ENCODE measurements at places on chromosomes 5 and 9.
A peak's percentile ranks its signal among the peaks of the same experiment; 100 is the strongest.

DNA sequence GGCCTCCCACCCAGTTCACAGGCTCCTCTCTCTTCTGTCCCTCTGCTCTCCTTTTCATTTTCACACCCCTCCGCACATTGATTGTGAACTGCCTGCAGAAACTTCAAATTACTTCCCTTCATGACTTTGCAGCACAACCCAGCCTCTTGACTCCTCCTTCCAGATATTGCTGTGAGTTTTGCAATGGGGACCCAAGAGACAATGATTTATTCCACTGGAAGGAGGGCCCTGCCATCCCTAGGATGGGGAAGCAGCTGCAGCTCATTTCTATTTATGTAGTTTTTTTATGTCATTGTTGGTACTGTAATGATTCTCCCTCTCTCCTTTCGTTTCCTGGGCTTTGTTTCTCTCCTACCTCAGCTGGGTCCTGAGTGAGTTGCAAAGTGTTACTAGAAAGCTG, 364.9 kb downstream of the ICE1 start:
- no peak for DNase-seq

DNA sequence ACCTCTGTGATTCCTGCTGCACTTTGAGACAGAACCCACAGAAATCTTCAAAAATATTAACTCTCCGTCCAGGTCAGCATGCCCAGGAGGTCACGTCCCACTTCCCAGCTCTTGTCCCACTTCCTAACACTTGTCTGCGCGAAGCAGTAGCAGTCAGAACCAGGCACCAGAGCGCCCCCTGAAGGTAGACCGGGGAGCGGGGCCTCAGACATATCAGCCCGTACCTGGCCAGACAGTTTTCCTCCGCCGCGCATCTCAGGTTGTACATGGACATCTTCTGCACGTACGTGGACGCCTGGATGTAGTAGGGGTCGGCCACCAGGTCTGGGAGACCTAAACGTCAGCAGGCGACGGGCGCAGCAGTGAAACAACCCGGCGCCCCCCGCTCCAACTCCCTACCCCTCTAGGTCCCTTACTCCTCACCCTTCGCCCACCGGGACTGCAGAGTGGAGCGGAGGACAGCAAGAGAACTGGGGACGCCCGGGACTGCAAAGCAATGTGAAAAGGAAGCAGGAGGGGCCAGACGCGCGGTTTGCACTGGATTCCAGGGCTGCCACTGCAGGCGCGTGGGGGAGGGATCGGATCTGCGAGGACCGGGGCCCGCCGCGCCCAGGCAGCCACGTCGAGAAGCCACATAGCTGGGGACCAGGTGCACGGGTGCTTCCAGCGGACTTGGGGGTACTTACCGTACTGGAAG, 1.2 kb downstream of the LOX start:
- DNase-seq = no peak

- DNase-seq = no peak
These were observed 66.8 kb downstream of the CD180 start for GRCh38 chr5:67129768-67130167.

- DNase-seq = no peak
These were observed 44.1 kb upstream of the EQTN start for GRCh38 chr9:27340961-27341511.

DNA sequence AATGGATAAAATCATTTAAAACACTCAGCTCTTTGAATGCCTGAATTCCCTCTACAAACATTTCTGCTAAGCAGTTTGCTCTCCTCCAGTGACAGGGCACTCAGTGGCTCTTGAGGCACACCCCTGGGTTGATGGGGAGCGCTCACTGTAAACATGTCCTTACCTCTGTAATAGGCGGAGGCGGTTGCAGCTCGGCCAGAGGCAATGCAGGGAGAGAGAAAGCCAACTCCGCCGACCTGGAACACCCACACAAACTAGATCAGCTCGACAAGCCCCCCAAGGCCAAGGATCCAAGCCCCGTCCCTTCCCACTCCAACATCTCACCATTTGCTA, 329 bp downstream of the CDC23 start:
- no peak for DNase-seq

- no peak for DNase-seq
These were observed 69.6 kb downstream of the MAN2A1 start for GRCh38 chr5:109759306-109759705.

- DNase-seq = no peak
These were observed 850 bp downstream of the RRAGA start for GRCh38 chr9:19049917-19050636.

- DNase-seq = no peak
These were observed 9.8 kb downstream of the PPP1R26 start for GRCh38 chr9:135489188-135489906.

- no peak for DNase-seq
These were observed 53.3 kb upstream of the ARL15 start for GRCh38 chr5:54363669-54364068.

DNA sequence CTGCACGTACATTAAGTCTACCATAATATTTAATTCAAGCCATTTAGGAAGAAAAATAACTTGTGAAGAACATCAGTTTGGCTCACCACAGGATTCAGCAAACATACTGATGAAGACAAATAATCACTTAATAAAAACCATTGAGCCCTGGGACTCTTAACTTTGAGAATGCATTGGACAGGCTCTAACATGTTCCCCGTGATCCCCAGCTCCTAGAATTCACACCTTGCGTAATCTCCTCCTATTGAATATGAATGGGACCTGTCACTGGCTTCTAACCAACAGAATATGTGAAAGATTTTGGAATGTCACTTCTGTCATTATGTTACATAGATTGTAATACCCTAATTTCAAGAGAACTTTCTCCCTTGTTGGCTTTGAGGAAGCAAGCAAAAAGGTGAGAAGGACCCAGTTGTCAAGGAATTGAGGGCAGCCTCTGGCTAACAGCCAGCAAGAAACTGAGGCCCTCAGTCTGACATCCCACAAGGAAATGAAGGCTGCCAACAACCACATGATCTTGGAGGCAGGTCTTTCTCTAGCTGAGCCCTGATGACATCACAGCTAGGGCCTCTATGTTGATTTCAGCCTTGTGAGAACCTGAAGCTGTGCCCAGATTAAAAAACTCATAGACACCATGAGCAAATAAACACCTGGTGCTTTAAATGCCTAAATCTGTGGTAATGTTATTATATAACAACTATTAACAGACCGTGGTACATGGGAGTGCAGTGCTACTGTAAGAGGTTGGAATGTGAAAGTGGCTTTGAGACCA, 433.2 kb downstream of the SEMA5A start:
- DNase-seq = no peak

GRCh38 chr9:137902646-137903045, 25.1 kb downstream of the CACNA1B start:
- no peak for DNase-seq

- DNase-seq = no peak
These were observed 42.3 kb upstream of the MCTP1 start for GRCh38 chr5:95327211-95327610.

GRCh38 chr9:35906923-35907699, 1.1 kb downstream of the HRCT1 start:
- DNase-seq = no peak

DNA sequence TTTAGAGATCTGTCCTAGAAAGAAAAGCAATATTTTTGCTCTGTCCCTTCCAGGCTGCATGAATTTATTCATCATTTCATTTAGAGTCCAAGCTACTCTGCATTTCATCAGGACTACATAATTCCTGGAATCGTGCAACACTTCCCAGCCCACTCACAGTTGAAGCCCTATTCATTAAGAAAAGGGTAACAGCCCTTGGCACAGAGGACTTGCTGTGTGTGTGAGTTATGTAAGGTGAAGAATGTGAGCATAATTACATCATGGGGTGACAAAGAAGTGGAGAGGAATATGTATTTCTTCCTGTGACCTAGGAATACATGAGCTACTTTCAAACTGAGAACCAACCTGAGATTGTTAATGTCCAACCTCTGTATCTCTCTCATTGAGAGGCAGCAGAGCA, 317.4 kb downstream of the ARHGEF28 start:
- no peak for DNase-seq

DNA sequence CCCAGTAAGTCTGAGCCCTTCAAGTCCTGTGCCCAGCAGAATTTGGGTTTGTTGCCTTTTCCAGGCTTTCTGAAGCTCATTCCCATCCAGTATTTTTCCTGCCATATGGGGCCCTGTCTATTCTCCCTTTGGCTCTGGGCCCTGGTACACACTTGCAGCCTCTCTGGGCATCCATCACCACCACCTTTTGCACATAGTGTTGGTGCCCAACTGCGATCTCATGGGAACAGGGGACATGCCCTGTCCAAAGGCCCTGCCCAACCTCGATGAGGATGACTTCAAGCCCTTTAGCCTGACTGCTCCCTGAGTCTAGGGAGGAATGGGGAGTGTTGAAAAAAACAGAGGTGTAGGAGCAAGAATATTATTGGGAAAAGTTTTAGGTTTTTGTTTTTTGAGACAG, 11.5 kb downstream of the RGS3 start:
- DNase-seq = no peak

DNA sequence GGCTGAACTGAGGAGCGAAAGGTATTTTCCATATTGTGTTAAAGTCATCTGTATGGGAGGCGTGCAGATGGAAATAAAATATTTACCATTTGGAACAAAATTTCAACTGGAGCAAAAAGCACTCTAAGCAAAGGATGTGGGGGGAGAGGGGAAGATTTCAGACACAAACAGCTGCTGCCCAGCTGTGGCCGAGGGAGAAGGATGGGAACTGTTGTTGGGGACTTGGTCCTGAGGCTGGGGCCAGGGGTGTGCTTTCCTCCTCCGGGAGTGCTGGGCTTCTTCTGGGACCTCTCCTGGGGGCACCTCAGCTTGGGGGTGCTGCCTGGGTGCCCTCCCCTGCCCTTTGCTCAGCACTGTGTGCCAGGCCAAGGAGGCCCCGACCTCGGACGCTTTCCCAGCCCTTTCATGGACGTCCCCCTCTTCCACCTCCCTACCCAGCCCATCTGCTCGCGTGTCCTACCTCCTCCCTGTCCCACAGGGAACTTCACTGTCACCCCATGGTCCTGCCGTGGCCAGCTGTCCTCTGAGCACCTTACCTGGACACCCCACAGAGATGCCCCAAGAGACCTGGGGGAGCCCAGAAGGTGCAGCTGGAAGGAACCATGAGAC, 101.9 kb upstream of the COL5A1 start:
- DNase-seq = no peak

- DNase-seq = no peak
These were observed 48.2 kb downstream of the ROPN1L start for GRCh38 chr5:10489810-10490426.

- DNase-seq = no peak
These were observed 9.5 kb downstream of the INVS start for GRCh38 chr9:100108559-100108958.

- no peak for DNase-seq
These were observed 315.2 kb upstream of the PDE4D start for GRCh38 chr5:60208716-60209115.

- no peak for DNase-seq
These were observed 44.8 kb upstream of the CNTLN start for GRCh38 chr9:17090041-17090440.

GRCh38 chr9:88076286-88077070, 61.8 kb downstream of the SPATA31C2 start:
- DNase-seq = peak; percentile 45

DNA sequence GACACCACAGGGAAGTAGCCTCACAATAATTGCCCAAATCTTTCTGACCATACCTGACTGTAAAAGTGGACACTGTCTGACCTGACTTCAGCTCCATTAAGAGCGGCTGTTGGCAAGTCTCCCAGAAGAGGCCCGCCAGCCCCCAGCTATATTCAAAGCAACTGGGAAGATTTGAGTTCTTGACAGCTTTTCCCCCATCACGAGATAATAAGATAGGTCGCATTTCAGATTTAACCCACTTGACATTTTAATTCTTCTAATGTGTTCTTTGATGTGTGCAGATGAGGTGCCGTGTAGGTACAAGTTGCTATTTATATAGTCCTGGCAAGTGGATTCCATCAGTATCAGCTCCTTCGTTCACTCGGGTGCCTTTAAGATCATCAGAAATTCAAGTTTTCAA, 345.7 kb downstream of the DRD1 start:
- DNase-seq = no peak

DNA sequence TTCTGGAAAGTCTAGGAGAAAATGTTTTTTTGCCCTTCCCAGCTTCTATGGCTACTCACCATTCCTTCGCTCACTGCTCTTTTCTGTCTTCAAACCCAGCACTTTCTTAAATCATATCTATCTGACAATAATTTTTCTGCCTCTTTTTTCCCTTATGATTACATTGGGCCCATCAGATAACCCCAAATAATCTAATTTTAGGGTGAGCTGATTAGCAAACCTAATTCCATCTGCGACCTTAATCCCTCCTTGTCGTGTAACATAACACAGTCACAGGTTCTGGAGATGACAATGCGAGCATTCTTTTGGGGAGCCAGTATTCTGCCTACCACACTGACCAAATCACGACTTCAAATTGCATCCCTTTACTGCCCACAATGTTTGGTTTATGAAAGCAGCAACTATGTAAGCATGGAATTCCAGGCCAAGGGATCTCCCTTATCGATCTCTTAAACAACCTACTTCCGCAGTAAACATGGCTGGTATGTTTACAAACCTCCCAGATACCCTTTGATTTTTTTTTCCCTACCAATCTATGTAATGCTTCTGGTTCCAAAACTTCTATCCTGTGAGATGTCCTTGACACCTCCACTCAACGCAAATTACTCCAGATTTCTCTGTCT, 2122.2 kb downstream of the MAT2B start:
- DNase-seq = no peak

DNA sequence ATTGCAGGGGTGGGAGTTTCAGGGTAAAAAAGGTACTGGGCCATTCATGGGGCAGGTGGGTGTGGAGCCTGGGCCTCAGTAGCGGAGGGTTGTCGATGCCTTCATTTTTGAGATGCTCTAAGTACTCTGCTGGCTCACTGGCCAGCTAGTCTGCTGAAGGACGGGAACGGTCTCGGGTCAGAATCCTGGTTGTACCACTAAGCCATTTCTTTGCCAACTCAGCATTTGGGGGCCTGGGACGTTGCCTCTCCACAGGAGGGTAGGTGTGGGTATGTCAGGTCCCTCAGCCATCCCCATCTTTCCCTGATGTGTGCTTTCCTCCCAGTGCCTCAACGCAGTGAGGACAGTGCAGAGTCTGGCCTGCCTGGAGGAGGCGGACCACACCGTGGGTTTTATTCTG, 25.1 kb downstream of the SH3GLB2 start:
- no peak for DNase-seq

- DNase-seq = no peak
These were observed 29.8 kb downstream of the AHRR start for GRCh38 chr5:351084-351920.

DNA sequence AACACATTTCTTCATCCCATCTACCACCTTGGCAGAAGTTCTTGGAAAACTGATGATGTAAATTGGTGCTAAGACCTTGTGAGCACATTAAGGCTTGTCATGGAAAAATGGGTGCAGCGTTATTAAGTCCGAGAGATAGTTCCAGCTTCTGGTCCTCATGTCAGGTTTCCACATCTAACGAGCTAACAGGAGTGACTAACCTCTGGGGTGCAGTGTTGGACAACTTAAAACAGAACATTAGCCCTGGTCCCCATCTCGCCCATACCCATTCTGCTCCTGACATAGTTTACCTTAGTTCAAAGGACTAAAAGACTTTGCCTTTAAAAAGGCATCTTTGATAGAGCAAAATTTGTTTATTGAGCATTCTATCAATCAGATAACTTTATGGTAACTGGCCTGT, 128.0 kb downstream of the SLC1A3 start:
- DNase-seq = no peak

GRCh38 chr9:78031893-78032729, 500 bp upstream of the GNAQ start:
- peak; percentile 67 for DNase-seq
